ENCODE measurements at places on chromosomes 4 and X.

DNA sequence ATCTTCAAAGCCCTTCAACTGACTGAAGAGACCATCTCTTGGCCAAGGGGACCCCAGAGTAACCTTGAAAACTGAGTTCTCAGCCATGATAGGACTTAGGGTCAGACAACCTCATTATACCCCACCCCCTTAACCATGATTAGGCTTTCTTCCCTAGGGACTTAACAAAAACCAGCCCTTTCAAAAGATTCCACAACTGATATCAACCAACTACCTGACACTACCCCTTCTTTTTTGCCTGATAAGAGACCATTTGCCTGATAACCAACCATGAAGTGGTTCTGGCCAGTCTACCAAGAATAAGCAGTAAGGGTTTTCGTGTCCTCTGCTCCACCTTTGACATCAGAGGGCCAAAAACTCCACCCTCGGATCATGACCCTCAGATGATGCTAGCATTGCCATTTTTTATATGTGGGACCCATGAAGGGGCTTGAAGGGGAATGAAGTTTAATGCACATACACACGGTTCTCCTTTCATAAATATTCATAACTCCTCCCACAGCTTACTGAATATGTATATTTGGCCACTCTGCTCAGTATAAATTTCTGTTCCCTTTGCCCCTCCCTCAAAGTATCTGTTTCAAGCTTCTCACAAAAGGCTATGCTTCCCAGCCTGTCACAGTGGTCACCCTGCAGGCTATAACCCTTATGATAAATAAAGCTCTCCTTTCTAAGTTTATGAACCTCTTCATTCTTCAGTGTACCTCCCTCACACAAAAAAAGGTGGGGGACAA lies 12.3 kb downstream of the TBCK start:
- DNase-seq, result no peak

DNA sequence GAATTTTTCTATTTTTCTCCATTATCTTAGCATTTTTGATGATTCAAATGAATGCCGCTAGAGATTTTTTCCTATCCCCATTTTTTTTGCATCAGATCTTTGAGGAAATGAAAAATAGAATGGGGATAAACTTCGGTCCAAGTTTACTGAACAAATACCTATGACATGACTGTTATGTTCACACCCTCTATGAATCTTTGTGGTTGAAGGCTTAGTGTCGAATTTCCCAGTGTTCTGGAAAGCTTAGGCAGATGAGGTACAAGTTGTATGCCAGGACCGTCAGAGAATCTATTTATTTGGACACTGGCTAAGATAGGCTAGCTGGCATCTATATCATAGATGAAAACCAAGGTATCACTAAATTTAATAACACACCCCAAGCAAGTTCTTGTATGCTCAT lies 123.4 kb downstream of the SPCS3 start:
- DNase-seq, result no peak

- DNase-seq, result no peak
Observed at GRCh38 chr4:8871417-8872401, at the start of gene HMX1. TSS of gene HMX1 (minus strand) at chr4:8871839. CDS start at chr4:8871614, 225 bp downstream.

DNA sequence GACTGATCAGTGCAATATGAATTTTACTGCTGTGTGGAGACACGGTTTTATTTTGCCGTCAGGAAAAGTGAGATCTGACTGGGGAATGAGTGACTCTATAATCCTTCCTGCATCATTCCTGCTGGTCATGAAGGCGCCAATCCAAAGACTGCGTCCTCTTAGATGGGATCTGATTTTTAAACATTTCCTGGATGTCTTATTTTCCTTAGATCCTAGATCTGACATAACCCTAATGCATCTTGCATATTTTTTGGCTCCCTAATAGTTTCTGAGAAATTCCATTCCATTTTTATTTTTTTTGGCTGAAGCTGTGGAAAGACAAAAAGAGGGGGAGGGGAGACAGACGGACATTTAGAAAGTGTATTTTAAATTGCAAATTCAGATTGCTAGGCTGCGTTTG lies 454.9 kb upstream of the FAT1 start:
- DNase-seq, result no peak

DNA sequence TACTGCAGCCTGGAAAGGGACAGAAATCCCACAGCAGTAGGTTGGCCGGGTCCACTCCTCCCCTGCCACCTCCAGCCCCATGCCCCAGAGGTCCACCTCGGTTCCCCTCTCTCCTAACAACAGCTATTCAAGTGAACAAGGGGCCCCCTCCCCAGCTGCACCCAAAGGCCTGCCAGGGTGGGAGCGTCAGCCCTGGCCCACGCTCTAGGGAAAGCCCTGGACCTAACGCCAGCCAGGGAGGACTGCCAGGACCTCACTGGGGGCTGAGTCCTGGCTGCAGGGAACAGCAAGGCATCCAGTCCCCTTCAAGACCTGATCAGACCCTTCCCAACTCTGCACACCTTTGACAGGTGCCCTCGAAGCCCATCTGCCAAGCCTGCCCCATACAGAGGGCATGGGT lies 13.2 kb downstream of the SLC6A8 start:
- no peak for DNase-seq

GRCh38 chr4:41865981-41866798 lies 69.0 kb upstream of the TMEM33 start:
- no peak for DNase-seq
